Fibroblast of the aortic adventitia (primary cell): ENCODE measurements at places on chromosomes 11 and 22. TPM values are rescaled to one million over a fixed set of nuclear protein-coding genes. Genes with fewer than 3 reads are reported as not detected.

SYCE3 gene
- total RNA-seq, result not detected in 2 replicates

BTBD18 gene
- 0.09 TPM in 1 of 2 replicates, not detected in the other for total RNA-seq

SLC29A2 gene
- 0.36 TPM in 1 of 2 replicates, not detected in the other for total RNA-seq

AQP11 gene
- 2.8 and 3.3 TPM in 2 replicates for total RNA-seq

FAM180B gene
- not detected in 2 replicates for total RNA-seq

RBX1 gene
- total RNA-seq, result 12.8 and 73.1 TPM in 2 replicates

SCARF2 gene
- total RNA-seq, result 11.8 and 42.9 TPM in 2 replicates

ZC3H12C gene
- 8.7 and 17.4 TPM in 2 replicates for total RNA-seq

CHRM1 gene
- not detected in 2 replicates for total RNA-seq

GSTT2B gene
- total RNA-seq, result 4.9 and 9.0 TPM in 2 replicates

RASD2 gene
- 0.09 TPM in 1 of 2 replicates, not detected in the other for total RNA-seq

UPK3A gene
- total RNA-seq, result not detected in 2 replicates

MCHR1 gene
- total RNA-seq, result under 0.01 TPM in 1 of 2 replicates, not detected in the other

DLG2 gene
- total RNA-seq, result 3.0 and 5.8 TPM in 2 replicates

TSSK2 gene
- total RNA-seq, result not detected in 2 replicates

GSTT2 gene
- 0.54 TPM in 1 of 2 replicates, not detected in the other for total RNA-seq

NAALAD2 gene
- total RNA-seq, result 3.7 and 7.9 TPM in 2 replicates

TRIM48 gene
- total RNA-seq, result not detected in 2 replicates

OR6T1 gene
- not detected in 2 replicates for total RNA-seq

TYR gene
- total RNA-seq, result not detected in 2 replicates

DDTL gene
- total RNA-seq, result 0.81 and 1.8 TPM in 2 replicates

MAJIN gene
- total RNA-seq, result not detected in 2 replicates

CAT gene
- total RNA-seq, result 27.0 and 63.4 TPM in 2 replicates

NCAPH2 gene
- total RNA-seq, result 30.9 and 49.1 TPM in 2 replicates

RIBC2 gene
- 5.7 TPM in 1 of 2 replicates, not detected in the other for total RNA-seq

GRAMD4 gene
- 11.7 and 25.1 TPM in 2 replicates for total RNA-seq

PRG3 gene
- not detected in 2 replicates for total RNA-seq

CNIH2 gene
- total RNA-seq, result 1.1 TPM in 1 of 2 replicates, not detected in the other

BTG4 gene
- 0.36 TPM in 1 of 2 replicates, not detected in the other for total RNA-seq

BEST1 gene
- 3.1 and 3.4 TPM in 2 replicates for total RNA-seq

EMID1 gene
- 0.08 TPM in 1 of 2 replicates, not detected in the other for total RNA-seq
